ENCODE measurements at places on chromosomes 7 and 10.

- peak; percentile 55 for DNase-seq
Observed at GRCh38 chr10:29585488-29585976, 49.2 kb downstream of the SVIL start.

DNA sequence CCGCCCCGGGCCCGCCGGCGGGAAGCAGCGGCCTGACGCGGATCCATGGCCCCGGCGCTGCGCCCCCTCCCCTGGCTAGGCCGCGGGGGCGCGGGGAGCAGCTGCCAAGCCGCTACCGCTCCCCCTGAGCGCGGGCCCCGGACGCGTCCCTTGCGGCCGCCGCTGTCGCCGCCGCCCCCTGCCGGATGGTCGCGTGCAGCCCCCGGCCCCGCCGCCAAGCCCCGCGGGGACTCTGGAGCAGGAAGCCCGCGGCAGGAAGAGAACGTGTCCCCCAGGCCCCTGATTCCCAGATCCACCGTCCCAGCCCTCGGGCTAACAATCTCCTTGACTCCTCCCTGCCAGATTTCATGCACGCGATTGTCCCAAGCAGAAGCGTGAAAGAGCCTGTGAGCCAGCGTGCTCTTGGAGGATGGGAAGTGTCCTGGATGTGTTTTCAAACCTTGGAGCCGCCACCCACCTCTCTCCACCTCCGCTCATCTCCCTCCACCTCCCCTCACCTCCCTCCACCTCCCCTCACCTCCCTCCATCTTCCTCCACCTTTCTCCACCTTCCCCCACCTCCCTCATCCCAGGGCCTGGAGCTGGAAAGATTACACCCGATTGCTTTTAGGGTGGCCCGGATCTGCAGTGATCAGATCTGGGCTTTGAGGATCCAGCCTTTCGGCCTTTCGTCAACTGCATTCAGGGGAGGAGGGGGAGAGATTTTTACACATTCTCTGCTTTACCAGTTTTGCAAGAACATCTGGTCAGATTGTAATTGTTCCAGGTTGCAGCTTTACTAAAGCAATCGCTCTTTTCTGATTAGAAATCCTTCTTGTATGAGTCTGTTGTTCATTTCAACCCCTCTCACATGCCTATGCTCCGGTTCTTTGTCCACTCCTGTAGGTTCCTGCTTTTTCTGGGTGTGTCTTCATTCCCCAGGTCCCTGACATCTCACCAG lies 570 bp upstream of the PRTFDC1 start:
- DNase-seq, result no peak

- DNase-seq, result peak; percentile 41
Observed at GRCh38 chr10:126476246-126476645, 88.0 kb upstream of the ADAM12 start.

- no peak for DNase-seq
Observed at GRCh38 chr7:159025161-159025779, 119.4 kb downstream of the VIPR2 start.

- no peak for DNase-seq
Observed at GRCh38 chr7:11297764-11298163, 324.1 kb downstream of the PHF14 start.

- no peak for DNase-seq
Observed at GRCh38 chr7:157892751-157893523, 556.1 kb downstream of the DNAJB6 start.

DNA sequence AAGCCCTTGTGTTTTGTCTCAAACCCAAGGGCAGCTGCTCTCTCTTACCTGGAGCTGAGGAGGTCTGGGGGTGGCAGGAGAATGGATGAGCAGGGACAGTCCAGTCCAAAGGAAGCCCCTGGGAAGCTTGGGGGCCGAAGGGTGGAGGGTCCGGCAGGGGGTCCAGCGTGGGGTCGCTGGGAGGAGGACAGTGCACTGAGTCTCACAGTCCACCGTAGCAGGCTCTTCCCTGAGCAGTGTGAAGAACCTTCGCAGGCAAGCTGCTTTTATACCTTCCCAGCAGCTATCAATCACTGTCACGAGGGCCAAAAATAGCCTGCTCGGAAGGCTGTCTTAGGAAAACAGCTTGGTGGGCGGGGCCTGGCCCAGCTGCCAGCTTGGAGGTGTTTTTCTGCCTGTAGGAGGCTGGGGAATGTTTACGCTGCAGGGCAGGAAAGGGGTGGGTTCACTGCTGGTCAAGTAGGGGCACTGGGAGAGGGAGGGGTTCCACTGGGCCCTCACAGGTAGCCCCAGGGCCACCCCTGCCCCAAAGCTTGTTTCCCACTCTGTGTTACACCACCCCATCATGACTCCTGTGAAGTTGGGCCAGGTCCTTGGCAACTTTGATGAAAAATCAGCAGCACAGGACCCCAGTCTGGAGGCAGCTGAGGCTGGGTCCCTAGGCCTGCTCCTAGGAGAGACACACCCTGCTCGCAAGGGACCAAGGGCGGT lies at the start of gene DEPP1:
Gene DEPP1 (minus strand): TSS at position 240 of the 711 bp plus-strand sequence. CDS start 779 bp downstream, outside the sequence.
- DNase-seq, result no peak

DNA sequence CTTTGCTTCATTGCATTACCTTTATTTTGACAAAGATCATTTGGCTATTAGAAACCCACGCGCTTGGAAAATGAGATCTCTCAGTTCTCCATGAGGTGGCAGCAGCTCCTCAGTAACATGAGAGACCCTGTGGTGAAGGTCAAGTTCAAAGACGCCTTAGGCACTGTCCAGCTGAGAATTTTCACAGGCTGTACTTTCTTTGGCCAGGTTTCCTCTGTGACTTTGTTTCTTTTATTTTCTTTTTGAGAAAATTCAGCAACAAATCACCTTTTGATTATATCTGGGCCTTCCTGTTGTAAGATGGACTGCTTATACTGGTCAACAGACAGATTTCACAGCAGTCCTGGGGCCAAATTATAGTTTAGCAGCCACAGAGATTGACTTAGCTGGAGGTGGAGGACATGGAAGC lies 54.5 kb downstream of the RAB18 start:
- DNase-seq, result peak; percentile 35

GRCh38 chr10:12063483-12063818 lies 5.3 kb upstream of the DHTKD1 start:
- no peak for DNase-seq

DNA sequence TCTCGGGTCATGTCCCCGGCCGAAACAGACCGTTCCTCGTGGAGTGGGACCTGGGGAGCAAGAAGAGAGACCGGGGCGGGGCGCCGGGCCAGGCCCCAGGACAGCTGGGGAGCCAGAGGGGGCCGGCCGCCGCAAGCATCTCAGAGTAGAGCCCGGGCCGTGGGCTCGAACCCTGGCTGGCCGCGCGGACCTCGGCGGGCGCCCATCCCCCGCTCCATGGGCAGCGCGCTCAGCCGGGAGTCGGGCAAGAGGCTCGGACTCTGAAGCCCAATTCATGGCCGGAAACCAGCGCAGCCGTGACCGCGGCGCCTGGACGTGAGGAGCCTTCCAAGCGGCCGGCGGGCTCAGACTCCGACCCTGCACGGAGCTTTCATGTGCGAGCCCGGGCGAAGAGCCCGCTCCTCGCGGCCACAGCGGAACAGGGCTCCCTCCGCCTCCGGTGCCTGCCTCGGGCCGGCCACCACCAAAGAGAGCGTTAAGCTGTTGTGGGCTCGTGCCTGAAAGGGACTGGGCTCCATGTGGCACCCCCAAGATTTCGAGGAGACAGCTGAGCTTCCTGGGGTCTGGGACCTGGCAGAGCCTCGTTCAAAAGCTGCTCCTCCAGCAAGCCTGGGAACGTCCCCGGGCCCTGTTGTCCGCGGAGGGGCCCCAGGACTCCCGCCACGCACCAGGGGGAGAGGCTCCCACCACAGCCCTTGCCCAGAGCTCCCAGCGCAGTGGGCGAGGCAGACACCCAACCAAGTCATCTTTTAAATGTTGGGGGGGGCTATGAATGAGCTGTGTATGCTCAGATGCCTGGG lies 757 bp upstream of the GRID1 start:
- no peak for DNase-seq

DNA sequence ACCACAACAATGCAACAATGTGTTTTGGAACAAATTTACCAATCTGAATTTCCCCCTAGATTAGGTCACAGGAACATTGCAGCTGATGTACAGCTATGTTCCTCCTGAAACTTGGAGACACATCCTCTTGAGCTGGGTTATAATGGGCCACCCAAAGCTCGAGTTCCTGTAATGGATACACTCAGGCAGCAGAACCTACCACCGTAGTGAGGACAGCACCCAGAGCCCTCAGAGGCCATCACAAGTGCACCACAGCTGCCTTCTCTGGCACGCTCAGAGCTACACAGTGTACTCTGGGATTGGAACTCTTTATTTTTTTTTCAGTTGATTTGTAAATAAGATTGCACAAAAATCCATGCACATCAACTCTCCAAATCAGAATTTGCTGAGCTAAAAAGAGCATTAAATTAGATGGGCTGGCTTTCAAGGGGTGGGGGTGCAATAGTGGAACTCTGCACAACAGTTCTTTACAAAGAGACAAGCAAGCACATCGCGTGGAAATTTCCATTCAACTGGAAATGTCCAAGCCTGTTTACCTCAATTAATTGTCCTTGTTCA lies 56.7 kb downstream of the EGFR start:
- no peak for DNase-seq

DNA sequence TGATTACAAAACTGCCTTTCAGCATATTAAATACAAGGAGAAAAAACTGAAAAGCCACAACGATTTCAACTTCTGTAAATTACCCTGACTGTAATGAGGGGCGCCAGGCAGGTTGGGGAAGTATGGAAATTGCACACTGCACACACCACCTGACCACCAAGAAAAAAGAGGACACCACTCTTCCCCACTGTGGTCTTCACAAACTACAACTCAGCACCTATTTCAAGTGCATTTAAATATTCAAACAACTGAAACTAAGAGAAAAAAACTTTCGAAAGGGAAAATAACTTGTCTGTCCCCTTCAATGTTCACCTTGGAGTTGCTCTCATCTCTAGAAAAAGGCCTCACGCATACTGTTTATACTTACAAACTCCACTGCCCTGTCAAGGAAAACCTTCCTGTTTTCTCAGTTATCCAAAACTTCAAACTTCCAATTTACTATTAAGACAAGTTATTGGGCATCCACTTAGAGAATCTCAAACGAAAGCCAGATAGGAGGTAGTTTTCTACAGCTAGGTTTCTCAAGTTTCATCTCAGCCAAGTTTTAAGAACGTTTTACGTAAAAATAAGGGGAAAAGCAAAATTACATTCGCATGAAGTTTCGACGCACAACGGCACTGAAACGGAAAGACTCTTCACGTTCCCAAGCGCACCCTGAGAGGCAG lies 1.4 kb downstream of the LARP4B start:
- DNase-seq, result no peak

- no peak for DNase-seq
Observed at GRCh38 chr7:82051601-82052000, 281.8 kb upstream of the HGF start.

GRCh38 chr7:158595068-158595467 lies 7.4 kb upstream of the PTPRN2 start:
- DNase-seq, result no peak

DNA sequence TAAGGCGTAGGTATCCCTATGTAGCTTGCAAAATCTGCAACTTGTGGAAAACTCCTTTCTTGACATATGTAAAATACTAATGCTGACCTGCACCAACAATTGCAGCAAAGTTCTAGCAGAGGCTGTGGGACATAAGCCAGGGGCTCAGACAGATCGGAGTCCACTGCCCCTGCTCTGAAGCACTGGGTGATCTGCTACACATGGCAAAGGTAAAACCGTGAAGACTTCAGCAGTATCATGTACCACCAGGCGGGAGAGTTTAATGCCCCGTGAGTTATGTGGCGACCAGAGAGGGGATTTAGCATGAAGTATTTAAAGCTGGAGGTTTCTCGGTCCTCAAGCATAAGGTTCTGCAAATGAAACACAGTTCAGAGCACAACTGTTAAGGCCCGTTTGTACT lies 76.4 kb downstream of the ABCC2 start:
- DNase-seq, result no peak

DNA sequence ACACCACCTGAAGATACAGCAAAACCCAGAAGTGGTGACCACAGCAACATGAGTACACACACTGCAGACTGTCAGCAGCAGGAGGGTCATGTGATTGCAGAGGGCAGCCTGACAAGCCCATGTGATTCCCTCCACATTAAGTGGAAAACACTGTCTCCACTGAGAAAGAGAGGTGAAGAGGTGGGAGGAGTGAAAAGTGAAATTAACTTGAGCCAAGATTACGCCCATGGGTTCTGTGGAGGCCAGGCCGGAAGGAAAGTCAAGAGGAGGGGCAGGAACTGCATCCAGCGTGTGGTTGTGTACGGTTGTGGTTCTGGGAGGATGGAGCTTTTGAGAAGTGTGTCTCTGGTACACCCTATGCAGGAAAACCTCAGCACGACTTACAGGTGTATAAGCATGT lies 138.5 kb downstream of the PLXNA4 start:
- DNase-seq, result no peak

- DNase-seq, result no peak
Observed at GRCh38 chr10:32253821-32254220, 93.1 kb downstream of the EPC1 start.

DNA sequence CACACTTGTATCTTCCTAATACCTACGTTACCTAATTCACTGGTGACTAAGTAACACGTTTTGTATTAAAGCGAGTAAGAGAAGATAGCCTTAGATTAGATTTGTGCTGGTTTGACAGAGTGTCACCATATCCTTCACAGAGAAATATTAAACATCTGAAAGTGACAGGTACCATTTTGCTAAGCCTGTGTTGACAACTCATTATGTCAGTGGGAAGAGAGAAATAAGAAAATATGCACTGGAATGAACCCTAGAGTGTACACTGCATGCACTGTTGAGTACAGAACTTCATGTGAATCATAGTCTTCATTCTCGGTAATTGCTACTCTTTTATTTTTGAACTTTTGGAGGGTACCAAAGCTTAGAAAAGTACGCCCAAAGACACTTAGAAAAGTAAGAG lies 10.9 kb downstream of the PRKG1 start:
- no peak for DNase-seq

- DNase-seq, result no peak
Observed at GRCh38 chr10:100713049-100713858, 32.1 kb upstream of the PAX2 start.

- DNase-seq, result no peak
Observed at GRCh38 chr10:110765513-110766319, 106.0 kb upstream of the PDCD4 start.

GRCh38 chr7:158710651-158711102 lies 6.1 kb upstream of the NCAPG2 start:
- no peak for DNase-seq
